ENCODE measurements at places on chromosomes 7 and 10.

GRCh38 chr10:77282163-77282562, 355.4 kb downstream of the KCNMA1 start:
- no peak for DNase-seq

DNA sequence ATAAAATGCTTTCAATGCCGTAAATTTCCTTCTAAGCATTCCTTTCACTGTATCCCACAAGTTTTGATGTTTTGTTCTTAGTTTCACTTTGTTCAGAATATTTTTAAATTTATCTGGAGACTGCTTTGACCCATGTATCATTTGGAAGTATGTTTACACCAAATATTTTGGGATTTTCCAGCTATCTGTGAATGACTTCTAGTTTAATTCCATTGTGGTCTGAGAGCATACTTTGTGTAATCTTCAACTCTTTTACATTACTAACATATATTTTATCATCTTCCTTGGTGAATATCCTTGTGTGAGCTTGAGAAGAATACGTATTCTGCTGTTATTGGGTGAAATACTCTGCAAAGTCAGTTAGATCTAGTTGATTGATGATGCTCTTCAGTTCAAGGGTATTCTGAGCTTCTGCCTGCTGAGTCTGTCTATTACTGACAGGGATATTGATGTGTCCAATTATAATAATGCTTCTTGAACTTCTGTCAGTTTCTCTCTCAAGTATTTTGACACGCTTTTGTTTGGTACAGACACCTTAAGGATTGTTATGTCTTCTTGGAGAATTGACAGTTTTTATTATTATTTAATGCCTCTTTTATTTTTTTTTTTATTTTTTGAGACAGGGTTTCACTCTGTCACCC, 31.6 kb downstream of the MKLN1 start:
- no peak for DNase-seq

GRCh38 chr7:80597875-80598274, 40.6 kb upstream of the CD36 start:
- DNase-seq, result no peak

- DNase-seq, result no peak
These were observed 572.8 kb downstream of the REEP3 start for GRCh38 chr10:64093946-64094535.

GRCh38 chr7:54955296-54955695, 63.5 kb upstream of the EGFR start:
- DNase-seq, result no peak

- DNase-seq, result no peak
These were observed 39.2 kb upstream of the PPP1R3C start for GRCh38 chr10:91672021-91672608.

GRCh38 chr10:72738486-72738885, 46.5 kb downstream of the MCU start:
- DNase-seq, result no peak

GRCh38 chr10:86648704-86649427, 5.5 kb upstream of the OPN4 start:
- DNase-seq, result no peak

DNA sequence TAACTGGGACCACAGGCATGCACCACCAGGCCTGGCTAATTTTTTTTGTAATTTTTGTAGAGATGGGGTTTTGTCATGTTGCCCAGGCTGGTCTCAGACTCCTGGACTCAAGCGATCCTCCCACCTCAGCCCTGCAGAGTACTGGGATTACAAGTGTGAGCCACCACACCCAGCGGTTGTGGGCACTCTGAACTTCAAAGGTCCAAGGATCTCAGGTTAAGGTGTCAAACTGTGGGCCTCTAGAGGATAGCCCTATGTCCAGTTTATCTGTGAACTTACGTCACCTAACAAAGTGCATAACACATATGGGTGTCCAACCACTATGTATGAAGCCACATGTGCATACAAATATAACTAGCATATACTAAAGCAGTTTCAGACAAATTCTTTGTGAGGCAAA, 3.2 kb upstream of the IL2RA start:
- no peak for DNase-seq

GRCh38 chr7:93160410-93160809, 12.2 kb upstream of the SAMD9L start:
- DNase-seq, result no peak

- DNase-seq, result no peak
These were observed 1133.4 kb downstream of the CNTNAP2 start for GRCh38 chr7:147249956-147250355.

DNA sequence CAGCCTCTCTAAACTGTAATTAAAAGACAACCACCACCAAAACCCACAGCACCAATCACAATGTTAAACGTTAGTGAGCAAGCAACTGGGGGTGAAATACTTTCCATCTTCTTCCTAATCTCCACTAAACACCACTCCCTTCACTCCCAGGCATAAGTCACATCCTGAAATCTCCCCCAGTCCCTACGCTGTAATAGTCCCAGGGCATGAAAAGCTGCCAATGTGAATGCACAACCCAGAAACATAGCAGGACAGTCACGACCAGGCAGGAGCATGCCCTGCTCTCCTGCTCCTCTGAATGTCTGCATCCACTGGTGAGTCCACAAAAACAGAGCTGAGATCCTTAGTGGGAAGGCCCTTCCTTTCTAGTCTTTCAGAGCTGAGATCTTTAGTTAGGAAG, 288.9 kb downstream of the PARD3 start:
- DNase-seq, result no peak

DNA sequence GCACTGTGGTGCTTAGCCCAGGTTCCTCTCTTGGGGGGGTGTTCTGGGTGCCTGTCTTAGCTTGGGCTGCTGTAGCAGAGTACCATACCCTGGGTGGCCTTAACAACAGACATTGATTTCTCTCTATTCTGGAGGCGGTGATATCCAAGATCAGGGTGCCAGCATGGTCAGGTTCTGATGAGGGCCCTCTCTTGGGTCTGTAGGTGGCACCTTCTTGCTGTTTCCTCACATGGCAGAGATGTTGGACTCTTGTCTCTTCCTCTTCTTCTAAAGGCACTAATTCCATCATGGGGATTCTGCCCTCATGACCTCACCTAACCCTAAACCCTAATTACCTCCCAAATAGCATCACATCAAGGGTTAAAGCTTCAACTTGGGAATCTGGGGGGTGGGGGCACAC, 19.9 kb upstream of the CRHR2 start:
- no peak for DNase-seq

DNA sequence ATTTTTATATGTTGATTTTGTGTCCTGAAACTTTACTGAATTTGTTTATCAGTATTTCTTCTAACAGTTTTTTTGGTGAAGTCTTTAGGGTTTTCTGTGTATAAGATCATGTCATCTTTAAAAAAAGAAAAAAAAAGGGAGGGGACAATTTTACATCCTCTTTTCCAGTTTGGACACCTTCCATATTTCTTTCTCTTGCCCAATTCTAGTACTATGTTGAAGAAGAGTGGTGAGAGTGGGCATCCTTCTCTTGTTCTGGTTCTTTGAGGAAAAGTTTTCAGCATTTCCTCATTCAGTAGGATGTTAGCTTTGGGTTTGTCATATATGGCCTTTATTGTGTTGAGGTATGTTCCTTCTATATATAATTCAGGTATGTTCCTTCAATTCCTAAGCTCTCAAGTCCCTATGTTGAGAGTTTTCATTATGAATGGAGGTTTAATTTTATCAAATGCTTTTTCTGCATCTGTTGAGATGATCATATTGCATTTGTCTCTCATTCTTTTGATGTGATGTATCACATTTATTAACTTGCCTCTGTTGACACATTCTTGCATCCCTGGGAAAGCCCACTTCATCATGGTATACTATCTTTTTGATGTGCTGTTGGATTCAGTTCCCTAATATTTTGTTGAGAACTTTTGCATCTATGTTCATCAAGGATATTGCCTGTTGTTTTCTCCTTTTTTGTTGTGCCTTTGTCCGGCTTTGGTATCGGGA, 12.1 kb downstream of the TAS2R40 start:
- DNase-seq, result no peak

Measured in NCI-H1930 (cell line).